ENCODE measurements at places on chromosomes 12 and 14.

GRCh38 chr12:62103748-62104147, 156.5 kb upstream of the USP15 start:
- peak; percentile 34 for DNase-seq

GRCh38 chr14:56844406-56845002, 34.2 kb upstream of the OTX2 start:
- DNase-seq: no peak

- no peak for DNase-seq
Measured at GRCh38 chr14:68703093-68703492, 89.8 kb downstream of the ZFP36L1 start.

GRCh38 chr12:23049180-23049579, 424.2 kb downstream of the ETNK1 start:
- DNase-seq: no peak

- DNase-seq: no peak
Measured at GRCh38 chr14:63276016-63276415, 42.7 kb downstream of the GPHB5 start.

DNA sequence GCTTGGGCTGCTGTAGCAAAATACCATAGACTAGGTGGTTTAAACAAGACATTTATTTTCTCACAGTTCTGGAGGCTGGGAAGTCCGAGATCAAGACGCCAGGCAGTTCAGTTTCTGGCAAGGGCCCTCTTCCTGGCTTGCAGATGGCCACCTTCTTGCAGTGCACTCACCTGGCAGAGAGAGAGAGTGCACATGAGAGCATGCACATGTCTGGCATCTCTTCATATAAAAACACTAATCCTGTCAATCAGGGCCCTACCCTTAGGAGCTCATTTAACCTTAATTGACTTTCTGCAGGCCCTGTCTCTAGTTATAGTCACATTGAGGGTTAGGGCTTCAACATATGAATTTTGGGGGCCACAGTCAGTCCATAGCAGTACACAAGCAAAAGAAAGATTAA, 12.4 kb upstream of the EVL start:
- DNase-seq: no peak

- no peak for DNase-seq
Measured at GRCh38 chr12:121673013-121673511, 3.6 kb upstream of the MORN3 start.

DNA sequence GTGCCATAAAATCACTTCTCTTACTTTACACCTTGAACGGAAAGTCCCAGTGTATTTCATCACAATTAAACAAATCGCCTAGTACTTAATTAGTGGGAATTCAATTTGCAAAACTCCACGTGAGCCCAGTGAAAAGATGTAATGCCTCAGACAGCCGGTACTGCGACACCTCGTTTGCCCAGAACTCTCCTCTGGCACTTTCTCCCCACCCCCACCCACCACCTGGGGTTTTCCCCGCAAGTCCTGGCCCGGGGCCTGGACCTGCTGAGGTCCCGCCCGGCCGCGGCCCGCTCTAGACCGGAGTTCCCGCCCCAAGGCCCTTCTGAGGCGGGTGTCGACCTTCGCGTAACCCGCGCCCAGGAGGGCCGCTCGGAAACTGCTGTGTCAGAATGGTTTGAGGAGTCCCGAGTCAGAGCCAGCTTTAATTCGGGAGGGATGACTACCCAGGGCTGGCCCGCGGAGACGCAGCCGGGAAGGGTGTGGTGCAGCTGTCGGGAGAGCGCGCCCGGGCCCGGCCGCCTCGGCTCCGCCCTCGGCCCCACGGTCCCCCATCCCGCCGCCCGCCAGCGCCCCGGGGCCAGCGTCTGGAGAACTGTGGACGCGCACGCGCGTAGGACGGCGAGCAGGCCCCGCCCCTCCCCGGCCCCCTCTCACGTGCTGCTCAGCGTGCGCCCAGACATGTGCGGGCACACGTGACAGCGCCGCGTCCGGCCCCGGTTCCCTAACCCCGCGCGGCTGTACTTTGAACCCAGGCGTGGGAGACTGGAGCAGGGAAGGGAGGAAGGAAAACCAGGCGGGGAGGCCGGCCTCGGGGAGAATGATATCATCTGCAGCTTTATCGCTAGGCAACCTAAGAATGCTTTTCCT, 10.8 kb downstream of the BHLHE41 start:
- peak; percentile 95 for DNase-seq

DNA sequence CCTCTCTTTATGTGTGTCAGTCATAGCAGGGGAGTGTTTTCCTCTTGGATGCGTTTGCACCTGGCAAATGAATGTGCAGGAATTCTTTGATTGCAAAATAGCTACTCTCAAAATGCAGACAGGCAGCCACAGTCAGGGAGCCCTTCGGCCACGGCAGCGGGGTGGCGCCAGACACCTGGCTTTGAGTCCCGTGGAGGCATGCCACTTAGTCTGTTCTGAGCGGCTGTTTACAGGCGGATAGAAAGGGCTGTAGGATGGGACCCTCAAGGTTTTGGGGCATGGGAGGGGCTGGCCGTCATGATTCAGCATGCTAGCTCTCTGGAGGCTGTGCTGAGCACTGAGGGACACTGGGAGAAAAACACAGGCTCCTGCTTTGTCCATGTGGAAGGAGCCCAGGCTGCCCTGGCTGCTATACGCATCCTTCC, 117.1 kb downstream of the SLC25A47 start:
- DNase-seq: peak; percentile 93

DNA sequence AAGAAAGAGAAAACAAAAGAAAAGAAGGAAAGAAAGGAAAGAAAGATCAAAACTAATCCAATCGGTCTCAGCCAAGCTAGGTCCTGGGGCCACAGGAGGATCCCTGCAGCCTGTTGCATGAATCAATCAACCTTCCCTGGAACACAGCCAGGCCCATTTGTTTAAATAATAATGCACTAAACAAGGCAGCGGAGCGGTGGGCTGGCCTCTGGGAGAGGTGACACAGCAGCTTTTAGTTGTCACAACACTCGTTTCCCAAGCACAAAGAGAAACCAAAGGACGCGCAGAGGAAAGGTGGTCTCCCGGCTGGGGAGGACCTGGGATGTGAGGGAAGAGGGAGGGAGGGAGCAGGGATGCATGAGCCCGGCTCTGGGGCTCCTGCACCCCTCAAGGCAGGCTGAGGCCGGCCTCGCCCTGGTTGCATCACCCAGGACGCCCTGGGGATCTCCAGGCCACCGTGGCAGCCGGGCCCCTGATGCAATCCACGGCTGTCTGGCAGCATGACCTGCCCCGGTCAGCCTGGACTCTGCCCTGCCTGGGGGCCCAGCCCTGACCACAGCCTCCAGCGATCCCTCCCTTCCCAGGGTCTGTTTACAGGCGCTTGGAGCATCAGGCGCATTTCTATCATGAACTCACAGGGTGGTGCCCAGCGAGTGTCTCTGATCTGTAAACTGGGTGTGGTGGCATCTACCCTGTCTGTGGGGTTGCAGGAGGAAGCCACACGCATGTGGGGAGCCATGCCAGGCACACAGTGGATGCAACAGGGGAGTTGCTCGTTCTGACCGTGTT, 32.5 kb downstream of the MMP17 start:
- DNase-seq: peak; percentile 96

GRCh38 chr14:32010604-32011125, 66.4 kb upstream of the ARHGAP5 start:
- peak; percentile 80 for DNase-seq

- no peak for DNase-seq
Measured at GRCh38 chr12:114945351-114945750, 261.4 kb upstream of the TBX3 start.

DNA sequence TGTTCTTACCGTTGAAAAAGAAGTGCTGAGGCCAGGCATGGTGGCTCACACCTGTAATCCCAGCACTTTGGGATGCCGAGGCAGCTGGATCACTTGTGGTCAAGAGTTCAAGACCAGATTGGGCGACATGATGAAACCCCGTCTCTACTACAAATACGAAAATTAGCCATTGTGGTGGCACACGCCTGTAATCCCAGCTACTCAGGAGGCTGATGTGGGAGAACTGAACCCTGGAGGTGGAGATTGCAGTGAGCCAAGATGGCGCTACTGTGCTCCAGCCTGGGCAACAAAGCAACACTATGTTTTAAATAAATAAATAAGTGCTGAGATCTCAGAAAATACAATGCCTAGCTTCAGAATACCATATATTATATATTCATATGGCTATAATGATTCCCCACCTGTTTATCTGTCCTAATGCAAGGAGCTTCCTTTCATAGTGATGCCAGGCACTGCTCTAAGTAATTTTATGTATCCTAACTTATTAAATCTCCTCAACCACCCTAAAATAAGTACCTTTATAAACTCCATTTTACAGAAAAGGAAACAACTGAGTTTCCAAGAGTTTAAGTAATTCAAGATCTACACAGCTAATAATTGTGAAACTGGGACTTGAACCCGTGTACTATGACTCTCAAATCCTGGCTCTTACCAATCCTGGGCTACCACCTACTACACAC, 7.3 kb downstream of the PHLDA1 start:
- DNase-seq: no peak

DNA sequence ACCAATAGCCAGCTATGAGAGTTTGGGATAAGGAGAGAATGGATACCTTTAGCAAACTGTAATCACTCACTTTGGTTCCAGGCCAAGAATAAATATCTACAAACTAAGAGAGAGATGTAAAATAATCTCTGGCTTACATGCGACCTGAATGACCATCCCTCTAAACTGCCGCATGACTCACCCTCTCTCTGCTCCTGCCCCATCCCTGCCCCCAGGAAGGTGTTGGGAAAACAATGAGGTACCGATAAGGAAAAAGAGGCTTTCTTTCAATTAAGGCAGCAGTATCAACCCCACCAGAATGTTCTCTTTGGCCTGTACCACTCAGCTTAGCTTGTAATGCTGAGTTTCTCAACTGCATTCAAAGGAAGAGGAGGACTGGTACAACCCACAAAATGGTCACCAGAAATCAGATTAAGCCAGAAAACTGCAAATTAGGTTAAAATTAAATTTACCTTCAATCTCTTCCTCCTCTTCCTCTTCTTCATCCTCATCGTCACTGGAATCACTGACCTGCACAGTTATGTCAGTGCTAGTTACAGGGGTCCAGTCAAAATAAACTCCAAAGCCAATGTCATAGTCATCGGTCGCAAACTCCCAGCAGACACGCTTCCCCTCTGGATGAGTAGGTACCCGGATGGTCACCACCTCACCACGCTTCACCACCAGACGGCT, 22.0 kb downstream of the GSTZ1 start:
- DNase-seq: no peak

GRCh38 chr14:50542941-50543418, 10.6 kb upstream of the MAP4K5 start:
- DNase-seq: peak; percentile 86

GRCh38 chr14:69760810-69761209, 6.1 kb upstream of the SRSF5 start:
- no peak for DNase-seq

DNA sequence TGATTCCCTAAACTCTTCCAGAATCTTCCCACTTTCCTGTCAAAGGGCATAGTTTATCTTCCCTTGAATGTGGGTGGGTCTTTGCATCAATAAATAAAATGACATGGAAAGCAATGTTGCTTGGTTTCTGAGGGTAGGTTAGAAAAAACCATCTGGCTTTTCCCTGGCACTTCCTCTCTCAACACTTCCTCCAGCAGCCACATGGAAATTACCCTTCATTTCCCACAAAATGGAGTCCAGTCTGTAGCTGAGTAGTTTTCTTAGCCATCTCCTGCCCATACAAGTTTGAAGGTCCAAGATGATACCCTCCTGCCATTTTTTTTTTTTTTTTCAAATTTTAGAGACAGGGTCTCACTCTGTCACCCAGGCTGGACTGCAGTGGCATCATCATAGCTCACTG, 11.1 kb upstream of the NDUFA12 start:
- DNase-seq: no peak

DNA sequence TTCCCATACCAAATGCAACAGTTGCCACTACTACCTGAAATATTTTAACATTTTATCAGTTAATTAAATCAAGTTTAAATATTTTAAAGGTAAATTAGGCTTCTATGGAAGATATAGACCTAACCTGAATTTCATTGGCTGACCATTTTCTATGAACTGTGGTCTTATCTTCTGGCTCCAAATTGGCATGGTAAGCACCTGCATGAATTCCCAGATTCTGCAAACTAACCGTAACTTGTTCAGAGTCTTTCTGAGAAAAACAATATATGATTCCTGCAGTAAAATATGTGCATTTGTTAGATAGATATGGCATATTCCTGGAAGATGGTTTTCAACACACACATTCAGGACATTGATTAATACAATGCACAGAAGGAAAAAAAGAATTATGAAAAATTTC, 25.9 kb downstream of the RECQL start:
- DNase-seq: no peak

DNA sequence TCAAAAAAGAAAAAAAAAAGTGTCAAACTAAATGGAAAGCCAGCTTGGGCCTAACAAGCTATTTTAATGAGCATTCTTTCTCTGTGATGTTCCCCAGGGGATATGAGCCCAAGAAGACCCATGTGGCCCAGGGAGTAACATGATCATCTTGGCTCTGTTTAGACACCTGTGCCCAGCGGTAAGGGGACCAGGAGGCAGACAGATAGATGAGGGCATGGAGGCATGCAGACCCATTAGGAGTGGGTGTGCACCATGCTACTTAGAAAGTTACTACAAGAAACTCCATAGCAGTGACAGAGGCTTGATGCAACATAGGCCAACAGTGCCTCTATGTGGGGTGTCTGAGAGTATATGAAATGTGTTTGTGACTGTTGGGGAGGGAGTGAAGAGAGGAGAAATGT, 3.1 kb upstream of the CREBL2 start:
- DNase-seq: no peak

GRCh38 chr12:127928178-127928577, 338.8 kb upstream of the TMEM132C start:
- no peak for DNase-seq

DNA sequence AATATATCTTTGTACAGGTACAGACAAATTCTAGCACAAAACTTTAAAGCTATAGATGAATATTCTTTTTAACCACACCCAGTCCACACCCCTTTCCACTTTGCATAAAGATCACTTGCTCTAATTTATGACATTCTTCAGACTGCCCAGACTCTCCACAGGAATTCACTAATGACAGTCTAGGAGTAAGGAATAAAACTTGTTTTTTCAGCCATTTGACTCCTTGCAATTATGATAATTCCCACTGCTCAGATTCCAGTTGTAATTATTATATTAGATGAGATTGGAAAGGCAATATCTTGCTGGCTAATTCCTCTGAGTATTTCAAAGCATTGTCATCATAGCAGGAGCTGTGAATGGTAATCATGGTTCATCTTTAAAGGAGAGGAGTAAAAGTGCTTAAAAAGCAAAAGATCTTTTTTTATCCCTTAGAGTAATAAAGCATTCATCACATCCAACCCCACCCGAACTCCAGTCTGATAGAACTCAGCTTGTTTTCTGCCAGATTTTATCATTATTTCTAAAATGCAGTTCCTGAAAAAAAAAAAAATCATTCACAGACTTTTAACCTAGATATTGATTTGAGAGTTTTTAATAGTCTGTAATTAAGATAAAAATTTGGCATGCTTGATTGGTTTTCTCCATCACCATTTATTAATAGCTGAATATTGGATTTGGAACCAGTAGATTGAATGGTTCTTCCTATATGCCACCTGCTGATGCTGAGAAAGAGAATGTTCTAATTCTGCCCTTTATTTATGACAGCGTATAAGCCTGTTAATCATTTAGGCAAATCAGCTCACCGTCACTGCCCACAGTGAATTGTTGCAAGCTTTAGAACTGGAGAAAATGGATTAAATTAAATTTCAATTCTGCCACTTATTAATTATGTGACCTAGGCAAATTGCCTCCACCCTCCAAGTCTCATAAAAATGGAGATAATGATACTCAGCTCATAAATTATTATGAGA, 93.9 kb upstream of the RASSF8 start:
- DNase-seq: no peak

GRCh38 chr14:87613881-87614280, 379.1 kb downstream of the GALC start:
- no peak for DNase-seq

All from trophoblast cell (in vitro differentiated cells and primary cell).